ENCODE measurements at places on chromosomes 6 and 20. TPM values are rescaled to one million over a fixed set of nuclear protein-coding genes. Genes with fewer than 3 reads are reported as not detected.

OTOR gene
- total RNA-seq: not detected

IMPG1 gene
- not detected for total RNA-seq

TRIM15 gene
- total RNA-seq: not detected

KIF13A gene
- total RNA-seq: 27.2 TPM

SLC22A3 gene
- total RNA-seq: 0.94 TPM

TNFAIP3 gene
- 7.7 TPM for total RNA-seq

PDYN gene
- total RNA-seq: not detected

HLA-DQA1 gene
- not detected for total RNA-seq

TRIM40 gene
- total RNA-seq: not detected

CENPB gene
- total RNA-seq: 161 TPM

HMGA1 gene
- 169 TPM for total RNA-seq

NSFL1C gene
- 85.5 TPM for total RNA-seq

CLPSL1 gene
- not detected for total RNA-seq

SOD2 gene
- total RNA-seq: 108 TPM

GJA10 gene
- total RNA-seq: not detected

LAMA4 gene
- 85.6 TPM for total RNA-seq

RIMS1 gene
- total RNA-seq: 0.76 TPM

EPHA7 gene
- not detected for total RNA-seq

SAMHD1 gene
- total RNA-seq: 355 TPM

SOX12 gene
- total RNA-seq: 5.1 TPM

ZCCHC3 gene
- 12.7 TPM for total RNA-seq

CCR6 gene
- not detected for total RNA-seq

C6orf15 gene
- not detected for total RNA-seq

GINS1 gene
- 31.5 TPM for total RNA-seq

ID4 gene
- 5.2 TPM for total RNA-seq

ARFGEF2 gene
- total RNA-seq: 23.1 TPM

BANF2 gene
- not detected for total RNA-seq

TMEM170B gene
- total RNA-seq: 1.2 TPM

LY6G6D gene
- total RNA-seq: not detected

SPATA2 gene
- 4.1 TPM for total RNA-seq

SIRPB1 gene
- 4.2 TPM for total RNA-seq

OR2B6 gene
- 0.27 TPM for total RNA-seq

DDX43 gene
- total RNA-seq: not detected

TMEM217 gene
- 1.3 TPM for total RNA-seq

ZC3H12D gene
- total RNA-seq: 0.17 TPM

GSTA3 gene
- 2.4 TPM for total RNA-seq

HLA-DOB gene
- 5.7 TPM for total RNA-seq

KHDC1L gene
- total RNA-seq: not detected

C6orf163 gene
- total RNA-seq: not detected
